ENCODE measurements at places on chromosomes 7 and 10.

DNA sequence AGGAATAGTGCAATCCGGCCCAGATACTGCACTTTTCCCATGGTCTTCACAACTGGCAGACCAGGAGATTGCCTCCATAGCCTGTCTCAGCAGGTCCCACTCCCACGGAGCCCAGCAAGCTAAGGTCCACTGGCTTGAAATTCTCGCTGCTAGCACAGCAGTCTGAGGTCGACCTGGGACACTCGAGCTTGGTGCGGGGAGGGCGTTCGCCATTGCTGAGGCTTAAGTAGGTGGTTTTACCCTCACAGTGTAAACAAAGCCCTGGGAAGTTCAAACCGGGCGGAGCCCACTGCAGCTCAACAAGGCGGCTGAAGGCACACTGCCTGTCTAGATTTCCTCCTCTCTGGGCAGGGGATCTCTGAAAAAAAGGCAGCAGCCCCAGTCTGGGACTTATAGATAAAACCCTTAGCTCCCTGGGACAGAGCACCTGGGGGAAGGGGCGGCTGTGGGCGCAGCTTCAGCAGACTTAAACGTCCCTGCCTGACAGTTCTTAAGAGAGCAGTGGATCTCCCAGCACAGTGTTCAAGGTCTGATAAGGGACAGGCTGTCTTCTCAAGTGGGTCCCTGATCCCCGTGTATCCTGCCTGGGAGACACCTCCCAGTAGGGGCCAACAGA lies 293.5 kb upstream of the GALNT17 start:
- no peak for DNase-seq

DNA sequence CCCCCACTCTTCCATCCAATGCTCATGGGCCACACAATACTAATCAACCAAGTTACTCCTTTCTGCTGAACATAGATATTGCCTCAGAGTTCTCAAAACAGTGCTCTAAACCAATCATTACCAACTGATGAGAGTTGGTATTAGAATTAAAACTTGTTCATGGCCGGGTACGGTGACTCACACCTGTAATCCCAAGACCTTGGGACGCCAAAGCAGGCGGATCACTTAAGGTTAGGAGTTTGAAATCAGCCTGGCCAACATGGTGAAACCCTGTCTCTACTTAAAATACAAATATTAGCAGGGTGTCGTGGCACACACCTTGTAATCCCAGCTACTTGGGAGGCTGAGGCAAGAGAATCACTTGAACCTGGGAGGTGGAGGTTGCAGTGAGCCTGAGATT lies 8.2 kb downstream of the TM9SF3 start:
- DNase-seq = no peak

DNA sequence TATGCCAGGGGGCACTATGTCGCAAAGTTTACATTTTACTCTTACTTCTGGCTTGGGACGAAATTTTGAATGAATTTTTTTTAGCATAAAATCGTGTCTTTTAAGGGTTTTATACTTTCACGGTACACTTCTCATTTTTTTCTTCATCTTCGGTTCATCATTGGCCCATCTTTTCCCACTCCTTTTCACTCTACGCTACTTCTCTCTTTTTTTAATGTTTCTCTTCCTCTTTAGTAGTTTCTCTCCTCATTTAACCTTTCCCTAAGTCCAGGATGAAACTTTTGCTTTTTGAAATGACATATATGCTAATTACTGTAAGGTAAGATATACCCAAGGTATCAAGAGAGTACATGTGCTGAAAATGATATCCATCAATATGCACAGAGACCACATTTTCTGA lies 39.5 kb downstream of the C7orf33 start:
- DNase-seq = no peak

GRCh38 chr10:62261666-62262065 lies 7.0 kb downstream of the RTKN2 start:
- no peak for DNase-seq

DNA sequence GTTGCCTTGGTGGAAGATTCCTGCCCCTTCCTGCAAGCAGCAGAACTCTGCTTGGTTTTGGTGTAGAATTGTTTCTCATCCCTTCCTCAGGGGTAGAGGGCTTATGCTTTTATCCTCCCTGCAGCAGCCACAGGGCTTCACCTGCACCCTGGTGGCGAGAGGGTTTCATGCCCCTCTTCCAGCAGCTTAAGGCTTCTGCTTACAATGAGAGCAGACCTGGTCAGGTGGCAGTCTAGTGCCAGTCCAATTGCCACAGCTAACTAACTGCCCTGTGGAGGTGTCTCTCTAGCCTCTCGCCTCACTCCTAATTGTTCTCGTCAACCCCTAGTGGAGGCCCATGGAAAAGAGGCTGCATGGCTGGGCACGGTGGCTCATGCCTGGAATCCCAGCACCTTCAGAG lies 19.3 kb downstream of the ACBD7 start:
- DNase-seq = no peak

- no peak for DNase-seq
Observed at GRCh38 chr7:29278337-29279069, 83.9 kb downstream of the CHN2 start.

DNA sequence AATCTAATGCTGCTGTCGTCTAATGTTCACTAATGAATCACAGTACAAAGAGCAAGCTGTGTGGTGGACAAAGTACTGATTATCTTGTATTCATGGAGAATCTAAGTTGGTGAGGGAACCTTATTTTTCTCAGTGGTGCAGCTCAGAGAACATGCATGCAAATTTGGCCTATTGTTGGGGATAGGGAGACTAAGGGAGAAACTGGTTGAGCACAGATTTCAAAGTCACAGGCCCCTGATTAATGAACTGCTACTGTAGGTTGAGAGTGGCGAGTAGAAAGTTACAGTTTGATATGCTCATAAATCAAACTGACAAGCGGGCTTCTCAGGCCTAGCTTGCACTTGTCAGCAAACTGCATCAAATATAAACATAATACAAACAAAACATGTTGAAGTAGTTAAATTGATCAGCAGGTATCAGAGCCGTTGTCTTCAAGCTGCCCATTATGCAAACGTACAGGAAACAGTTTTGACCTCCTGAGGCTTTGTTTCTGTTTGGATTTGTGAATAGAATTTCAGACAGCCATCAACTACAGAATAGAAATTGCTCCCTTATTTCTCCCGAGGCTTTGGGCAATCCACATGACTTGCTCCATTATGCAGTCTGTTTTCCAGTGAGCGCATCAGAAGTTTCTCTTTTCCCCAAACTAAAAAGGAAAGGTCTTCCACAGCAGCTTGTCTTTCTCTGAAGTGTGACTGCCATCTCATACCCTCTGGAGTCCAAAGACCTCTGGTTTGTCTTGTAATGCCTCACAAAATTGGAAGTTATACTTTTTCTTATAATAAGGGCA lies 215.8 kb downstream of the FOXP2 start:
- no peak for DNase-seq

GRCh38 chr7:90972906-90973550 lies 291.2 kb upstream of the FZD1 start:
- no peak for DNase-seq

DNA sequence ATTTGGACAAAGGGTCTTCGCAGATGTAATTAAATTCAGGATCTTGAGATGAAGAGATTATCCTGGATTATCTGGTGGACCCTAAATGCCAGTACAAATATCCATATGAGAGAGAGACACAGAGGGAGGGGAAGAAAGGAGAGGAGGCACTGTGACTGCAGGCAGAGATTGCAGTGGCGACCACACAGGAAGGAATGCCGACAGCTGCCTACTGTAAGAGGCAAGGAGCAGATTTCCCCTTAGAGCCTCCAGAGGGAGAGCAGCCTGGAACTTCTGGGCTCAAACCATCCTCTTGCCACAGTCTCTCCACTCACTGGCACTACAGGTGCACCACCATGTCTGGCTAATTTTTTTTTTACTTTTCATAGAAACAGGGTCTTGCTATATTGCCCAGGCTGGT lies 152.3 kb downstream of the SDK1 start:
- DNase-seq = no peak

DNA sequence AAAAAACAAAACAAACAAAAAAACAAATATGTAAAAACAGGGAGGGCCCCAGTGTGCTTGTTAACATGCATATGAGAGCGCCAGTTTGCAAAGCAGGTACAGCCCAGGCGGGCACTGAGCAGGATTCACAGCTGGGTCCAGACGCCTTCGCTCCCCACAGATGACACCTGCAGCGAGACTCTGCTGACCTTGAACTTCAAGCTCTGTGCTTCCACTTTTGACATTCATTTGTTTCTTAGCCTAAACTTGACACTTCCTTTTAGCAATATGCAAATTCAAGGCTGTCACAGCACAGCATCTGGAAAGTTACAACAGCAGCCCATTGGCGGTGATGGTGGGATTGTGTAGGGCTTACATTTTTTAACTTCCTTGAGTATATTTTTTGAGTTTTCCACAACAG lies 88.8 kb upstream of the TNS3 start:
- peak; percentile 54 for DNase-seq

DNA sequence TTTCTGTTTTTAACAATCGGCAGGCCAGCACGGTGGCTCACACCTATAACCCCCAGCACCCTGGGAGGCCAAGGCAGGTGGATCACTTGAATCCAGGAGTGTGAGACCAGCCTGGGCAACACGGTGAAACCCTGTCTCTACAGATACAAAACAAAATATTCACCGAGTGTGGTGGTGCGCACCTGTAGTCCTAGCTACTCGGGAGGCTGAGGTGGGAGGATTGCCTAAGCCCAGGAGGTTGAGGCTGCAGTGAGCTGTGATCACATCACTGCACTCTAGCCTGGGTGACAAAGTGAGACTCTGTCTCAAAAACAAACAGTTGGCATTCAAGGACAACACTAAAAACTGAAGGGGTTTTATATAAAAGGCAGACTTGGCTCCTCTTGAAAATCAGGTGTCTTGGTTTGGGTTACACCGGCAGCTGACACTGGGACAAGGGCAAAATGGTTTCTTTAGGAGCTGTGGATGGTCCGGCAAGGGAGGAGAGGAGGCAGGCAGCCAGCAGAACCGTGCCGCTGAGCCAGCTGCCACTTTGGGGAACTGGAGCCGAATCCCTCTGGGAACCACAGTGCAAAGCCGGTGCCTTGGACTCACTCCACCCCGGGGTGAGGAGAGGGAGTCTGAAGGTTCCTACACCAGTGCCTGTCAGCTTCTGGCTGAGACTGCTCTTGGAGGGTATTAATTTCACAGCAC lies 52.6 kb downstream of the CHST3 start:
- no peak for DNase-seq

DNA sequence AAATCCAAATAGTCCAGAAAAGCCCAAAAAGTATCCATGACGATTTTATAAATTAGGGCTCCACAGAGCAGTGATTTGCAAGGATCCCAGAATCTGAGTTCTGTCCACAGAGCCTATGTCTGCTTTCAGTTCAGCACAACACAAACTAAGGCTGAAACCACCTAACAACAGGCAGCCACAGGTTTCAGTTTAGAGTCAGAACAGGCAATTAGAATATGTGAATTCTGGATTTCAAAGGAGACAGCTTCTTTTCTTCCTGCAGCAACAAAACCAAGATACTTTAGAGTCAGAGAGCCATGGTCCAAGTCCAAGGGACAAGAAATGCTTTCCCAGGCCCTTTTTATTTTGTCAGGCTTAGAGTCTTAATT lies 23.6 kb downstream of the IFIT3 start:
- DNase-seq = no peak

- peak; percentile 91 for DNase-seq
Observed at GRCh38 chr7:1028044-1028770, 16.1 kb upstream of the GPR146 start.

- DNase-seq = no peak
Observed at GRCh38 chr7:114242992-114243507, 171.6 kb upstream of the FOXP2 start.

DNA sequence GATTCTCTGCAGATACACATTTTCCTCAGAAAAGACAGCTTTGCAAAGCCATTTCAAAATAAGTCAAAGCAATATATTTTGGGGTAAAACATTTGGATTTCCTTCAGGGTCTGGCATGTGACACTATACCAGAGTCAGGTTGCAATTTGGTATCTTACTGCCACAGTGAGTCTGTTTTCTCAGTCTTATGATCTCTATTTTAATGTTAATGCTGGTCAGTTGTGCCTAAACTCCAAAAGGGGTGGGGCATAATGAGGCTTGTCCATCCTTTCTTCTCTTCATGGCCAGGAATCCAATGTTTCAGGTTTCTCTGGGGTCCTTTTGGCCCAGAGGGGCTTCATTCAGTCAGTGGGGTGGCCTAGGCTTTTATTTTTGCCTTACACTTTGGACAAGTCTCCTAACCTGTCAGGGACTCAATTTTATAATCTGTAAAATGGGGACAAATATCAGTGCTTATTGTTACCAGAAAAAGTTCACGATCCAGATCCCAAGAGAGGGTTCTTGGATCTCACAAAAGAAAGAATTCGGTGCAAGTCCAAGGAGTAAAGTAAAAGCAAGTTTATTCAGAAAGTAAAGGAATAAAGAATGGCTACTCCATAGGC lies 341.5 kb downstream of the GALNT17 start:
- DNase-seq = no peak

DNA sequence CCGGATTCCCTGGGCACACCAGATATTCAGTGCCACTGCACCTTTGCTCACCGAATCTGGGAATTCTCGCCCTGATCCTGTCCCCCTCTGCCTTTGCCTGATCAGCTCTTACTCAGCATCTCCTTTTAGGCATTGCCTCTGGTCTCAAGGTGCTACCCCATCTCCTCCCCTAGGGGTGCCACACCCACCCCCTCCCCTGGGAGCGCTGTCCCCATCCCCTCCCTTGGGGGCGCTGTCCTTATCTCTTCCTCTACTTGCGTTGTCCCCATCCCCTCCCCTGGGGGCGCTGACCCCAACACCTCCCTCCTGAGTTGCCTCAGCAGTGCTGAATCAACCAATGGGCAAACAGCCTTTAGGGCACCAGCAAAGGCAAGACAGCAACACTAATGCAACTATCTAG lies 686.9 kb upstream of the FOXK1 start:
- no peak for DNase-seq

DNA sequence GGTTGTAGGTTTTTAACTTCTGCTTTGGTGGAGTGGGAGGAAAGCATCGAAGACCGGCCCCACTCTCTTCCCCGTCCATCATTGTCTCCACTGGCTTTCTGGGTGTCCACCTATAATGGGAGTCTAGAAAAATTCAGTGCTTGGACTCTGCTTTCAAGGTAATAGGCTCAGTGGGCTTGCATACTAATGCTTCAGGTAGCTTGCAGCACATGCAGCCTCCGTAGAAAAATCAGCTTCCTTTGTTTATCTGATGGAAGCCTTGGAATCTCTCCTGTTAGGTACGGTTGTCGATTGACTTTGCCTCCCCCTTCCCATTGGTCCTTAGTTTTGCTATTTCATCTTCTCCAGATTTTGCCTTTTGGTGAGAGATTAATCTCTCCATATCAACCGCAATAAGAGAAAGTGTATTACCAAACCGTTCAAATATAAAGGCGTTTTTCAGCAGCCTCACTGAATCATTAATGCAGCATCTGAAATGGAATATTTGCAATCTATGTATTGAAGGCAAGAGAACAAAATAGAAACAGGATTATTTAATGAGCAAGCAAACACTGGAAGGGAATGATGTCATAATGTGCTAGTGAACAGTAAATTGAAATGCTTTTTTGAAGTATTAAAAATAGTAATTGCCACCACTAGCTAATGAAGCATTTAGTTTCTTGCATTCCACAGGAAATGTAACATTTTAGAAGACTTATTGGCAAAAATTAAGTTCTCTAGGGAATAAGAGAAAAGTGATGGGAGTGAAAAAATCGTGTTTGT lies 944 bp downstream of the AVL9 start:
- no peak for DNase-seq
